ENCODE measurements at places on chromosomes 3 and 15.
A peak's percentile ranks its signal among the peaks of the same experiment; 100 is the strongest.

DNA sequence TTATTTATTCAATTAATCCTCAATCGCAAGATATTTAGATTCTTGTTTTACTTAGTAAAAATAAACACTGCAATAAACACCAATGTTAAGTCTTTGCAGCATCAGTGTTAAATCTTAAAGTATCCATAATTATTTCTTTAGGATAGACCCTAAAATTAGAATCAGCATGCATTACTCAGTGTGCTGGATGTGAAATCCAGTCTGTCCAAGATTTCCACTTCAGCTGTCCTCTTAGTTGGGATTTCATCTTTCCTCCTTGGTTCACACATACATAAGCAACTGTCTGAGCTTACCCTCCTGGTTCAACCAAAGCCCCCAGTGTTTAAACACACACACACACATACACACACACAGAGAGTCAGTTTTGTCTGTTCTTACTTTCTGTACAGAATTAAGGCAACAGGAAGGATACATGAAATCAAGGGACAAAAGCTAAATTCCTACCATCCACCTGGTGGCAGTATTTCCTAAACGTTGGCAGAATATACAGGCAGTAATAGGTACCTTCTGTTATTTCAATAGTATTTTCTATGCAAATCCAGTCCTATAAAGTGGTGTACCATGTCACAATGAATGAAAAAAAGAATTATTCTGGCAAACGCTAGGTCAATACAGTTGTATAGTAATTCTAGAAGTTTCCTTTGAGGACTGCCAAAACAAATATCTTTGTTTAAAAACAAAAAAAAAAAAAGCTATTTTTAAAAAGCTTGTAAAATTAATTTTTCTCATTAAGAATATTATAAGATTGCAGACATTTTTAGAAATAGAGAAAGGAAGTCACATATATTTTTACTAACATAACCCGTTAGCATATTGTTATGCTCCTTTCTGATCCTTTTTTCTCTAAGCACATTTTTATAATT, 27.3 kb upstream of the DMXL2 start:
- DNase-seq = peak; percentile 1

GRCh38 chr3:183106635-183107034, 7.3 kb upstream of the MCCC1 start:
- no peak for DNase-seq

- no peak for DNase-seq
Observed at GRCh38 chr15:64694816-64695215, 80.6 kb downstream of the RBPMS2 start.

- no peak for DNase-seq
Observed at GRCh38 chr15:32739522-32740063, 21.8 kb downstream of the GREM1 start.

DNA sequence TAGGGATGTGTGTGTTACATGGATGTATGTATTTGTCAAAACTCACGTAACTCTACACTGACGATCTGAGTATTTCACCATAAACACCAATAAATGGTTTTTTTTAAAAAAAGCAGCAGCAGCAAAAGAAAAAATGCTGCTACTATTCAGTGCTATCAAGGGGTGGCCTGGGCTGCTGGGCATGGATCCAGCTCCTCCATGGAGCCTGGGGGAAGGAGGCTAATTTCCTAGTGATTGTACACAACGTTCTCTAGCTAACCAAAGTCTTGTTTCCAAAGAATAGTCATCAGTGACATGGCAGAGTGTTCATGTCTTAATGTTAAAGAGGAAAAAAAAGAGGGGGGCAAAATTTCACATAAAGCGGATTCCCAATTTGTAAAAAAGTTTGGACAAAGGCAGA, 29.0 kb downstream of the POMGNT2 start:
- DNase-seq = no peak

DNA sequence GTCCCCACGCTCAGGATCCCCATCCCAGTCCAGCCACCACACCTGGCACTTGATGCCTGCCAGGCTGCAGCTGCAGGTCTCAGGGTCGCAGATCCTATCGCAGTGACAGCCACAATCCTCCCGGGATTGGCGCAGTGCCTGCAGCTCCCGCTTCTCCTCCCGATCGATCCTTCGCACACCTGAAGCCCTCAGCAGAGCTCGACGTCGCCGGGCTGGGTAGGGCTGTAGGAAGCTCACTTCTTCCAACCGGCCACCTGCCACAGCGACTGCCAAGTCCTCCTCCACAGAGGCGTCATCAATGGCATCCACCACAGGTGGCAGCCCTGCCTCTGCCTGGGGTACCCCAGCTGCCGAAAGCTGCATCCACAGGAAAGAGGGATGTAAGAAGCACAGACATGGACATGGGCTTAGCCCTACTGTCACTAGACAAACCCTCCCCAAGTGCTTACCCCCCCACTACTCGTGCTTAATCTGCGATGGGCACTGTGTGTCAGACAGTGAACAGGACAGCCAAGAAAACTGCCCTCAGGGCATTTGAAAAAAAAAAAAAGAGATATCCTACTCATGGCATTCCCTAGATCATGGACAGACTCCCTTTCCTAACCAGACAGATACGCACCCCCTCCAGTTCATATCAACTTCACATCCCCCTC, 9.2 kb downstream of the CSRNP1 start:
- DNase-seq = no peak

DNA sequence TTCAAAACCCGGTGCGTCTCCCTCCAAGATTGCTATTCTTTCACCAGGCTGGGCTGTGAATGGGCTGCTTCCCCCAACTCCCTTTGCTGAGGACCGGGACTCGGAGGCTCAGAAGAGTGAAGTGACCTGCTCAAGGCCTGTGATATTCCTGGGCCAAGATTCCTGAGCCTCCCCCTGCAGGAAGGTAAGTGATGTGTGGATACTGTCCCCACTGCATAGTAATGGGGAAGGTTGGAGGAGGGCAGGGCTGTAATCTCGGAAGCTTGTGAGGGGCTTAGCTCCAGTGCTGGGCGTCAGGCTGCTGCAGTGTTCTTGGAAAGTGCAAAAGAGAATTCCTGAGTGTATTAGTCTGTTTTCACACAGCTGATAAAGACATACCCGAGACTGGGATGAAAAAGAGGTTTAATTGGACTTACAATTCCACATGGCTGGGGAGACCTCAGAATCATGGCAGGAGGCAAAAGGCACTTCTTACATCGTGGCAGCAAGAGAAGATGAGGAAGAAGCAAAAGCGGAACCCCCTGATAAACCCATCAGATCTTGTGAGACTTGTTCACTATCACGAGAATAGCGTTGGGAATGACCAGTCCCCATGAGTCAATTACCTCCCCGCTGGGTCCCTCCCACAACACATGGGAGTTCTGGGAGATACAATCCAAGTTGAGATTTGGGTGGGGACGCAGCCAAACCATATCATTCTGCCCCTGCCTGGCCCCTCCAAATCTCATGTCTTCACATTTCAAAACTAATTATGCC, 67.6 kb downstream of the EFCAB12 start:
- DNase-seq = no peak
